ENCODE measurements at places on chromosomes 12 and 14. TPM values are rescaled to one million over a fixed set of nuclear protein-coding genes. Genes with fewer than 3 reads are reported as not detected.
A peak's percentile ranks its signal among the peaks of the same experiment; 100 is the strongest.

LRRK2 gene
- 0.08 TPM for polyA plus RNA-seq

POU6F1 gene
- polyA plus RNA-seq, result 1.9 TPM

SMOC1 gene
- polyA plus RNA-seq, result not detected

HRK gene
- polyA plus RNA-seq, result 0.02 TPM

BHLHE41 gene
- 16.1 TPM for polyA plus RNA-seq

CD69 gene
- not detected for polyA plus RNA-seq

TMEM132D gene
- polyA plus RNA-seq, result not detected

GYS2 gene
- polyA plus RNA-seq, result not detected

GRCh38 chr12:109389146-109389545, 41.4 kb downstream of the MYO1H start:
- no peaks in the 10 kb centered on the region for H3K36me3 ChIP-seq
- H3K27me3 ChIP-seq, result no peaks in the 10 kb centered on the region
- no peak overlapping the region for H3K27ac ChIP-seq
- DNase-seq, result peak; percentile 7

DNA sequence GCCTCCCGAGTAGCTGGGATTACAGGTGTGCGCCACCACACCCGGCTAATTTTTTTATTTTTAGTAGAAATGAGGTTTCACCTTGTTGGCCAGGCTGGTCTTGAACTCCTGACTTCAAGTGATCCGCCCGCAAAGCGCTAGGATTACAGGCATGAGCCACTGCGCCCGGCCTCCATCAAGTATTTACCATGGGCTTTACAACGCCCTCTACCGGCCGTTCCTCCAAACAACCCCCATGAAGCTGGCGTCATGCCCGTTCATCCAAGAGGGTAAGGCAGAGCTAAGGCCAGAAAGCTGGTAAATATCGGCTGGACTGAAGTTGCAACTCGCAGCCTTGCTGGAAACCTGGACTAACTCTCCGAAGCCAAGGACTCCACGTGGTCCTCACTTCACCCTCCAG, 41.6 kb downstream of the RNF34 start:
- peaks cover 2% of the 10 kb centered on the region for H3K4me1 ChIP-seq
- no peaks in the 10 kb centered on the region for H3K27me3 ChIP-seq
- peaks cover 19% of the 10 kb centered on the region for H3K36me3 ChIP-seq
- H3K27ac ChIP-seq, result no peak overlapping the region

DNA sequence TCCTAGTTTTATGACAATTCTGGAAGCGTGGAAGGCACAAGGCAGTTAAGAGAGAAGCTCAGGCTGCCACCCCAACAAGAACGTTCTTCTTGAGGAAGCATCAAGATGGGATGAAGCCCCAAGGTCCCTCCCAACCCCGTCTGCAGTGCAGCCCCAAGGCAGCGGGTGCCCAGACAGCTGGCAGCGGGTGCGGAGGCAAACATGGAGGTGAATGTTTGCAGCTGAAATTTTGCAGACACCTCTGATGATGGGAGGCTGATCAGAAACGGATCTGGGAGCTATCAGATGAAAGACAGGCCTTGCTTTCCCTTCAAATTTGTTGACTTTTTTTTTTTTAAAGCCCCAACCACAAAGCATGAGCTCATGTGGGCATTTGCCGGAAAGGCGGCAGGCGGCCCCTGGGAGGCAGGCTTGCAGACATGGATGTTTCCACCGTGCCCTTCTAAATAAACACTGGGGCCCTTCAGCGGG, 230.7 kb upstream of the RTL1 start:
- H3K4me3 ChIP-seq, result no peak overlapping the region
- no peak overlapping the region for H3K27ac ChIP-seq
- H3K36me3 ChIP-seq, result no peaks in the 10 kb centered on the region
- peak; percentile 6 for DNase-seq

- no peaks in the 10 kb centered on the region for H3K36me3 ChIP-seq
- no peak for DNase-seq
- H3K4me1 ChIP-seq, result no peaks in the 10 kb centered on the region
- H3K4me3 ChIP-seq, result no peak overlapping the region
Measured at GRCh38 chr12:106149096-106149784, 10.5 kb upstream of the NUAK1 start.

GRCh38 chr14:99682809-99683618, 1.1 kb upstream of the CYP46A1 start:
- H3K4me3 ChIP-seq, result peak overlapping the region; percentile 81
- no peaks in the 10 kb centered on the region for H3K36me3 ChIP-seq
- peak overlapping the region; percentile 62 for H3K27ac ChIP-seq
- H3K27me3 ChIP-seq, result no peaks in the 10 kb centered on the region
- DNase-seq, result peak; percentile 90

DNA sequence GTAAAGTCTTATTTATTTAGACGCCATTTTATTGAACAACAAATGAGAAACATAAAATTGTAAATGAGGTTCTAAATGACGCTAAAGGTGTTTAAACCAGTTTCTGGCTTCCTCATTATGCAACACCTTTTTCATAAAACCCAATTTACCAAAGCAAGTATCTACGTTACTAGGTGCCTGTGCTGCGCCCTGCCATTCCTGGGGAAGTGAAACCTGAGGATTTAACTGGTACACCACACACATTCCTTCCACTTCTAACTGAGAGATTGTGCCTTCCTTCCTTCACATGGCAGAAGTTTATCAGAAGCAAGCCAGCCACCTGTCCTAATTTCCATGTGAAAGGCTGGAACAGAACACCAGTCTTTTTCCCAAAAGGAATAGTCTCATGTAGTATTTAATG, 40.3 kb upstream of the GCH1 start:
- H3K4me3 ChIP-seq, result no peak overlapping the region
- no peak for DNase-seq
- no peak overlapping the region for H3K27ac ChIP-seq
- H3K27me3 ChIP-seq, result no peaks in the 10 kb centered on the region
- peaks cover 20% of the 10 kb centered on the region for H3K36me3 ChIP-seq

GRCh38 chr14:96752125-96752524, 45.1 kb upstream of the VRK1 start:
- no peaks in the 10 kb centered on the region for H3K36me3 ChIP-seq
- H3K4me3 ChIP-seq, result no peak overlapping the region
- no peaks in the 10 kb centered on the region for H3K27me3 ChIP-seq
- no peak for DNase-seq
- no peak overlapping the region for H3K27ac ChIP-seq
- H3K4me1 ChIP-seq, result peaks cover 12% of the 10 kb centered on the region

DNA sequence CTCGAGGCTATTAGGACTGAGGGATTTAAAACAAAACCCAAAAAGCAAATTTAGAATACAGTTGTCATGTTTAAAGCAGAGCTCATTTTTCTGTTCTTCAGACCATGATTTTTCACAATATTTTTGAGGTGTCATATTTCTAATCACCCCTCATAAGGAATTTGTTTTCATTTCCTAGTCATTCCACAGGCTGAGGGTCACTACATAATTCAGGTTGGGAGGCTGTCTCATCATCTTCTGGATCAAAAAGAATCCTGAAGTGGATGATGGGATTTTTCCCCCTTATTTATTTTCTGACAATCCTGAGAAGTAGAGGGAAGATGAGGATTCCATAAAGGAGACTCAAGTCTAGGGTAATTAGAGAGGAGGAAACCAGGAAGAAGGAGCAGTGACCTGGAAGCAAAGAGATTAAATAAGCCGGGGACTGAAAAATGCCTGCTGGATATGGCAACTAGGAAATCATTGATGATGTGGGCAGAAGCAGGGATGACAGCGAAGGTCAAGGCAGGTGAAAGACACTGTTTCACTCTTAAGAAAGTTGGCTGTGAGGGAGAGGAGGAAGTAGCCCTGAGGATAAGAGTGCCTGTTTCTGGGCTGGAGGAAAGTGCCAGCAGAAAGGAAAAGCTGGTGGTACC, 9.0 kb upstream of the PCNX1 start:
- no peaks in the 10 kb centered on the region for H3K36me3 ChIP-seq
- no peaks in the 10 kb centered on the region for H3K27me3 ChIP-seq

GRCh38 chr14:25089496-25089895, 39.5 kb upstream of the STXBP6 start:
- no peaks in the 10 kb centered on the region for H3K4me1 ChIP-seq
- DNase-seq, result no peak
- H3K36me3 ChIP-seq, result no peaks in the 10 kb centered on the region

DNA sequence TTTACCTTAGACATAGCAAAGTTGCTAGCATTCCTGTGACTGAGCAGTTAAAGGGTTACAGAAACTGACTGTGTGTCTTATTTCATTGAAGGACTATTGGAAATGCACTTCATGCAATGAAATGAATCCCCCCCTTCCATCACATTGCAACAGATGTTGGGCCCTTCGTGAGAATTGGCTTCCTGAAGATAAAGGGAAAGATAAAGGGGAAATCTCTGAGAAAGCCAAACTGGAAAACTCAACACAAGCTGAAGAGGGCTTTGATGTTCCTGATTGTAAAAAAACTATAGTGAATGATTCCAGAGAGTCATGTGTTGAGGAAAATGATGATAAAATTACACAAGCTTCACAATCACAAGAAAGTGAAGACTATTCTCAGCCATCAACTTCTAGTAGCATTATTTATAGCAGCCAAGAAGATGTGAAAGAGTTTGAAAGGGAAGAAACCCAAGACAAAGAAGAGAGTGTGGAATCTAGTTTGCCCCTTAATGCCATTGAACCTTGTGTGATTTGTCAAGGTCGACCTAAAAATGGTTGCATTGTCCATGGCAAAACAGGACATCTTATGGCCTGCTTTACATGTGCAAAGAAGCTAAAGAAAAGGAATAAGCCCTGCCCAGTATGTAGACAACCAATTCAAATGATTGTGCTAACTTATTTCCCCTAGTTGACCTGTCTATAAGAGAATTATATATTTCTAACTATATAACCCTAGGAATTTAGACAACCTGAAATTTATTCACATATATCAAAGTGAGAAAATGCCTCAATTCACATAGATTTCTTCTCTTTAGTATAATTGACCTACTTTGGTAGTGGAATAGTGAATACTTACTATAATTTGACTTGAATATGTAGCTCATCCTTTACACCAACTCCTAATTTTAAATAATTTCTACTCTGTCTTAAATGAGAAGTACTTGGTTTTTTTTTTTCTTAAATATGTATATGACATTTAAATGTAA, 31.5 kb downstream of the MDM2 start:
- no peaks in the 10 kb centered on the region for H3K27me3 ChIP-seq
- no peak overlapping the region for H3K27ac ChIP-seq
- DNase-seq, result no peak

- DNase-seq, result no peak
- H3K4me3 ChIP-seq, result no peak overlapping the region
- H3K36me3 ChIP-seq, result no peaks in the 10 kb centered on the region
- H3K27me3 ChIP-seq, result no peaks in the 10 kb centered on the region
- no peaks in the 10 kb centered on the region for H3K4me1 ChIP-seq
Measured at GRCh38 chr14:64098120-64098519, 196.1 kb downstream of the ESR2 start.

GRCh38 chr12:53601296-53601847, 24.8 kb downstream of the ATF7 start:
- peaks cover 4% of the 10 kb centered on the region for H3K36me3 ChIP-seq
- DNase-seq, result peak; percentile 33
- H3K27ac ChIP-seq, result peak overlapping the region; percentile 65
- no peaks in the 10 kb centered on the region for H3K27me3 ChIP-seq

DNA sequence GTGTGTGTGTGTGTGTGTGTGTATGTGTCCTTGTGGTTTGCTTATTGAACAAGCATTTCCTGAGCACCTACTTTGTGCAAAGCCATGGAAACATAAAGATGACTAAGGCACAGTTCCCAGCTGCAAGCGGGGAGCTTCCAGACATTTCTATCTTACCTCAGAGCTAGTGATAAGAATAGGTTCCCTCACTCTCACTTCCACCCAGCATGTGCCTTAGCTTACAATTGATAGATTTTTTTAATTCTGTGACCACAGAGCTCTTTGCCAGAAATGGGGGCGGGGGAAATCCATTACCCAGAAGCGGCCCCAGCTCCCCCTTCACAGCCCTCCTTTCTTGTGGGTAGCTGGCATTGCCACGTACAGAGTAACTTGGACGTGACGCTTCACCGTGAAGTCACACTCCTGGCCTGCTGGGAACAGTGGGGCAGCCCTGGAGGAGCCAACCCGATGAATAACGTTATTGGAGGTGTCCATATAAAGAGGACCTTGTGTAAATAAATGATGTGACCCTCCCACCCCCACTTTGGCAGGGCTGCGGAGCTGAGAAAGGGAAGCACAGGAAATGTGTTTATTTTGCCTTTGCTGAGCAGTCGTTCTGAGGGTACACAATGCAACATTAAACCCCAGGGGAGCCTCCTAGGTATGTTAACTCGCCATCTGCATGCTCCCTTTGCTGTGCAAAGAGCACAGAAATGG, 238.9 kb downstream of the CHST11 start:
- H3K4me3 ChIP-seq, result no peak overlapping the region
- DNase-seq, result no peak
- peaks cover 7% of the 10 kb centered on the region for H3K4me1 ChIP-seq

Data from SK-N-SH (cell line).